ENCODE measurements at places on chromosomes 16 and 17.

- no peak for DNase-seq
These were observed 10.1 kb upstream of the SLC16A5 start for GRCh38 chr17:75077496-75078283.

DNA sequence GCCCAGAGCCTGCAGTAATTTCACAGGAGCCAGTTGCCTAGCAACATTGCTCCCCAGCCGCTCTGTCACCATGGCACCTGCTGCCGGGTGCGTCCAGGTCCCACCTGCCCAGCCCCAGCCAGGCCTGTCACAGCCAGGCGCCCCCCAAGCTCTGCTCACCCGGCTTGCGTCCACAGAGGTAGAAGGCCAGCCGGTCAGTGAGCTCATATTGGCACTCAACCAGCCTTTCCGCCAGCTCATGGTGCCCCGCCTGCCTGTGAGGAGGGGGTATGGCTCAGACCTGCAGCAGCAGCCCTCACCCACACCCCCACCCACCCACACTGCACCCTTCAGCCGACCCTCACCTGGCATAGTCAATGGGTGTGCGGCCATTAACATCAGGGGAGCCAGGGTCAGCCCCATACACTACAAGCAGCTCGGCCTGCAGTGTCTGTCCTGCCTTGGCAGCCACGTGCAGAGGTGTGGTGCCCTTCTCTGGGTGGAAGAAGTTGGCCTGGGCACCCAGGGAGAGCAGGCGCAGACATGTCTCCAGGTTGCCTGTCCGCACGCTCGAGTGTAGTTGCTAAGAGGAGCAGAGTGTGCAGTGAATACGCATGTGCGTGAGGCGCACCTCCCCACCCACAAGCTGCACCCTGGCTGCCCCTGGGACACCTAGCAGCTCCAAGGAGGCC lies 7.7 kb downstream of the GIT1 start:
- DNase-seq: no peak

GRCh38 chr16:24124291-24124690 lies 131.8 kb upstream of the CACNG3 start:
- no peak for DNase-seq

- DNase-seq: peak; percentile 7
These were observed 637 bp downstream of the PLCG2 start for GRCh38 chr16:81779536-81780320.

- no peak for DNase-seq
These were observed 81.8 kb downstream of the AKAP1 start for GRCh38 chr17:57166803-57167202.

- peak; percentile 49 for DNase-seq
These were observed 45.2 kb downstream of the GRB7 start for GRCh38 chr17:39782980-39783379.

Data from AML-193 (cell line).